ENCODE measurements at places on chromosomes 12 and 14.

GRCh38 chr12:1013618-1014489, 22.8 kb downstream of the ERC1 start:
- no peak for DNase-seq

DNA sequence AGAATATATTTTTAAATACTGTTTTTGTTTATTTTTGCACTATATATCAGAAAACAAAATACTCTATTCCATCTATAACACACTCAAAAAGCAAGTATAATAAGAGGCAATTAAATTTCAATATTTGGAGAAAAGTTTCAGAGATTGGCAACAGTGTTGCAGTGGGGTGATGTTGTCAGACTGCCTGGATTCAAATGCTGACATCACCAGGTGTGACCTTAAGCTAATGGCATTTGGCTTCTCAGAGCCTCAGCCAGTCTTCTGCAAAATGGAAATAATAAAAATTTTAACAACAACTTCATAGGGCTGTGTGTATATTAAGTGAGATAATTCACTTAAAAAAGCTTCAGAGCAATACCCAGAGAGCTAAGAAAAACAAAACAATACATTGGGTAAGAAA, 74.7 kb downstream of the TMTC1 start:
- no peak for DNase-seq

DNA sequence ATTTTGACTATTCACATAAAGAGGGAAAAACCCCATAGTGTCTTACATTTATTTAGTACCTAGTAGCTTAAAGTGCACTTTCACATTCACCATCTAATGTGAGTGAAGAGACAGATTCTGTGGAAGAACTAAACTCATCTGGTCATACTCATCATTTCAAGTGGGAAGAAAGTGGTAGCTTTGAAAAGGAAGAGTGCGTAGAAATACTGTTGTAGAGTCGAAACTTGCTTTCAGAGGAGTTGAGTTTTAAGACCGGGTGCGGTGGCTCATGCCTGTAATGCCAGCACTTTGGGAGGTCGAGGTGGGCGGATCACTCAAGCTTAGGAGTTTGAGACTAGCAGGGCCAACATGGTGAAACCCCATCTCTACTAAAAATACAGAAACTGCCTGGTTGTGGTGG, 222.2 kb downstream of the ERC1 start:
- DNase-seq, result no peak

DNA sequence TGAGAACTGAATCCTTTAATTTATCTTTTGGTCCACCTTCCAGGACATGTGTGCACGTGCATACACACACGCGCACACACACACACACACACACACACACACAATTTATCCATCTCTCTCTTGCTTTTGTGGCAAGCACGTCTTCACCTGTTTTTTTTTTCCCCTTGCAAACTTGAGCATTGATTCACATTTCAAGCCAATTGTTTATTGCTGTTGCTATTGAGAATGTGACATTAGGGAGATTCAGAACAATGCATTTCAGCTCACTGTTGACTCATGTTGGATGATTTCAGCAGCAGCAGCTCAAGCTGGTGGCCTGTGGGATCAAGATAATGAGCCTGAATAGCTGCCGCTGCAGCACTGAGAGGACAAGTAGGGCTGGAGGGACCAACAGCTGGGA, 128.9 kb downstream of the SNAPC1 start:
- DNase-seq, result no peak

DNA sequence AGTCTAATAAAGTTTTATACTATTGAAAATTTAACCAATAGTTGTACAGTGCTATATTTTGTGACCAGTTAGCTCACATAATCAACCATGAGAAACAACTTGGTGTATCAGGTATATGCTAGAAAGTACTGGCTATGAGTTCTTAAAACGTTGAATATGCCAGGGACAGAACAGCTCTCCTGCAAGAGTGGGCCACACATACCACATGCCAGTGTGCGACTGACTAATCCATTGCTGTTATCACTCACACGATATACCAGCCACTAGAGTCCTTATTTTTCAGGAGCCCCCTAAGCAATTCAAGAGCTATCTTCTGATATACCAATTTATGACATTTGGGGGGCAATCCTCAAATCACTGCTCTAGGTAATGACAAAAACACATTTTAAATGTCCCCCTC, 9.5 kb downstream of the PKP2 start:
- DNase-seq, result no peak

DNA sequence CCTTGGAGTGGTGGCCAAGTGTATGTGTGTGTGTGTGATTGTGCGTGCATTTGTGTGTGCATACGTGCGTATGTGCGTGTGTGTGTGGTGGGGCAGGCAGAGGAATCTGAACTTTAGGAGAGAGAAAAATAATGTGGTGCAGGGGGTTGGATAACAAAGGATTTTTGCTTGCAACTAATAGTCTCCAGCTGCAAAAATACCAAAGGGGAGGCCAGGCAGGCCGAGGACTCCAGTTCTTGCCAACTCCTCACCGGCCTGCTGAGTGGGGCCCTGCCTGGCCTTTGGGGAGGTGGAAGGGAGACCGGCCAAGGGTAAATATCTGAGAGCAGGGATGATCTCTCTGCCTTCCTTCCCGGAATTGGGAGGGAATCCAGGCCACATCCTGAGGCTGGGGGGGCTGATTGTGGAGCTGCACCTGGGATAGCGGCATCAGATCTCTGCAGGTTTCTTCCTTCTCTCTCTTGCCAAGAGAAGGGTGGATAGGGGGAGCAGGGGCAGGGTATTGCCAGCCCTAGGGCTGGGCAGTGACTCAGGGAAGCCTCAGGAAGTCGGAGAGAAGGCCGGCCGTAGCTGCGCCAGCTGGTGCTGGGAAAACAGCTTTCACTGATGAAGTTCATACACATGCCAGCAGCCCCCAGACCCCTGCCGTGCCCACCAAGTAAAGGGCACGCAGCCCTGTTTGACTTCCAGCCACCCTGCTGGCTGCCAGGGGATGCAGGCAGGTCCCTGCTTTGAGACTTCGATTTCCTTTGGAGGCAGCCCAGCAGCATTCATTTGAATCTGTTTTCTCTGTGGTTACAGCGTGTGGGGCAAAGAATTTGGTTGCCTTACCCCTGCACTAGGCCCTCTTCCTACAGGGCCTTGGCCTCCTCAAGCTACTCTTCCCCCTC, 4.6 kb upstream of the LRP1-AS start:
- DNase-seq, result no peak

DNA sequence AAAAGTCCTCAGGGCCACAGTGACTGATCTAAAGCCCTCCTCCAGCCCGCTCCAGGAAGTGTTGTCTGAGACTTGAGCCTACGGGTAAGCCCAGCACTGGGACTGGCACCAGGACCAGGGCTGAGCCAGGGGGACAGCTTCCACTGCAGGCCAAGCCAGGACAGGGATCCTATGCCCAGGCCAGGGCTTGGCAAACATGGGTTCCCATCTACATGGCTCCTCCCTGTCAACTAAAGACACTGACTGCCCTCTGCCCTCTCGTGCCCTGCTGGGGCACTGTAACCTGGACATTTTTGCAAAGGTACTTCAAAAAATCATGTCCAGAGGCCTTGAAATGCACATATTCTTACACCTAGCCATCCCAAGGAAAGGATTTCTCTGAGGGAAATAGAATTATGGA, 88.0 kb downstream of the VWF start:
- no peak for DNase-seq

DNA sequence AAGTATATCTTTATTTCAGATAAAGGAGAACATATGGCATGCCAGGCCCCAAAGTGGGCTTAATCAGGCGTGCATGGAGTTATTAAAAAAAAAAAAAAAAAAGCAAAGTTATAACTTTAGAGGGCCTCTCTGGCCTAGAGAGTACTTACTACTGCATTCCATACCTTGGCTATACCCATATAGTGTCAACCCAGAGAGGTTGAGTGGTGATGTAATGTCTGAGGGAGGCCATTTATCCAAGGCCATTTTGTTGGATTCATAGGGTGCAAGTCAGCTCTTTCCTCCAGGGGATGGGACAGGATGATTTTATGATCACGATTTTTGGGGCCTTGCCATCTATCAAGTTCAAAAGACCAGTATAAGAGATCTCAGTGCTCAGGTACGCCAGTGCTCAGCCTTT, 66.4 kb downstream of the DCAF5 start:
- DNase-seq, result no peak

GRCh38 chr12:124678421-124678893, 111.0 kb upstream of the NCOR2 start:
- DNase-seq, result no peak

GRCh38 chr12:40300490-40300889, 75.7 kb downstream of the LRRK2 start:
- DNase-seq, result no peak

DNA sequence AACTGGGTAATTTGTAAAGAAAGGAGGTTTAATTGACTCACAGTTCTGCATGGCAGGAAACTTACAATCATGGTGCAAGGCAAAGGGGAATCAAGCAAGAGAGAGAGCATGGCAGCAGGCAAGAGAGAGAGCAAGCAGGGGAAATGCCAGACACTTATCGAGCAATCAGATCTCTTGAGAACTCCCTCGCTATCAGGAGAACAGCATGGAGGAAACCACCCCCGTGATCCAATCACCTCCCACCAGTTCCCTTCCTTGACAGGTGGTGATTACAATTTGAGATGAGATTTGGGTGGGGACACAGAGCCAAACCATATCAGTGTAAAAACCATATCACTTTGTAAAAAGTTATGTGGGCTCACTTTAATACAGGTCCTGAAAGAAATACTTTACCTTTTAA, 56.4 kb upstream of the NEDD1 start:
- DNase-seq, result no peak

- DNase-seq, result no peak
These were observed 6.4 kb downstream of the STX2 start for GRCh38 chr12:130832561-130833209.

- no peak for DNase-seq
These were observed 282.7 kb downstream of the CACNA1C start for GRCh38 chr12:2335513-2335912.

GRCh38 chr14:68497011-68497410, 295.9 kb downstream of the ZFP36L1 start:
- no peak for DNase-seq

DNA sequence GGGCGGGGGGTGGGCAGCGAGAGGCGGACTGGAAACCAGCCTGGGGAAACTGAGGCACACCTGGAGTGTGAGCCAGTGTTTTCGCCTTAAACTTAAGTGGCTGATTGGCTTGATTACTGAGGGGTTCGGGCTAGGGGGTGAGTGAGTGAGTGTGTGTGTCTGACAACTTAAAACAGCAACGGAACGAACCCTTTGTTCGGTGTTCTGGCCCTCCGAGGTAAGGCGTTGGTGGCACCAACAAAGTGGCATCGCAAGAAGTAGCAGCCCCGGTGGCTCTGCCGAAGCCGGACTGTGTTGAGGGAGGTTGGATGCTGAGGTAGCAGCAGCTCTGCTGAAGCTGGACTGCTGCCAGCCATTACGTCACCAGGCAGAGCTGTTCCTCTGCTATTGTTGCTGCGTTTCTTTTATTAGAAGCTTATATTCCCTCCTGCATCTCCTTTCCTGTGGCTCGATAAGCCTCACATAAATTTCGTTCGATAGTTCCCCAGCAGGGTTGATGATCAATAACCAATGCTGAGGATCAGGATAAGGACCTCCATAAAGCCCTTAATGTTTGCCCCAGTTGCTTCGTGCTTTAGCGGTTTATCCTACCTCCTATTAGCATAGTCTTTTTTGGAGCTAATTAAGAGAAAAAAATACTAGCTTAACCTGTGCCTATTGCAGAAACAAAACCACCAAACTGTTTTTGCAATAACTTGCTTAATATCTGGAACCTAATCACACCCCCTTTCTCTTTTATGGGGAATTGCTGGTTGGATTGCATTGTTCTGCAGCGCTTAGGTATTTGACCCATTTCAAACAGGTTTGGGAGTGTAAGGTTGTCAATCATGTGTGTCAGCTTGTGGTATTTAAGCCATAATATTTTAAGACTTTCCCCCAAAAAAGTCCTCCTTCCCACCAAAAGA, 1.3 kb downstream of the GPR137C start:
- no peak for DNase-seq

- DNase-seq, result no peak
These were observed 212.8 kb upstream of the CAND1 start for GRCh38 chr12:67056329-67056728.

DNA sequence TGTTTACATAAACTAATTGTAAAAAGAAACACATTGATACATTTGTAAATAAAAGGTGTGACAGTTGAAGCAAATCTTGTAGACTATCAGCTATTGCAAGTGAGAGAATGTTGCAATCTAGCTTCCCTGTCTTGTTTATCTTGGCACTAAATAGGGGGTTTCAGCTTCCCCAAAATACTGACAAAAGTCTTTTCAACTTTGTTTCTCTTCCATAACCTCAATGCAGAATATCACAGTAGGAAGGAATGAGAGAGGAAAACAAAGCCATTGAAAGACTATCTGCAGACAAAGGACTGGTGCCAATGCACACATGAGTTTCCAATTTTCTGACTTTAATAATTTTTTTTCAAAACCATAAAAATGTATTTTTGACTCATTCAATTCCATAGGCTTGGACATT, 886.2 kb upstream of the MGAT4C start:
- no peak for DNase-seq
